ENCODE measurements at places on chromosomes 13 and 19.

- no peak for DNase-seq
Observed at GRCh38 chr13:113499936-113500335, 9.4 kb upstream of the DCUN1D2 start.

GRCh38 chr19:23382955-23383354 is 12.3 kb downstream of the ZNF91 start:
- no peak for DNase-seq

- no peak for DNase-seq
Observed at GRCh38 chr19:48506138-48506733, 5.4 kb downstream of the LMTK3 start.

- DNase-seq = no peak
Observed at GRCh38 chr13:72384879-72385278, 342.6 kb downstream of the MZT1 start.

- DNase-seq = no peak
Observed at GRCh38 chr13:20401531-20401930, 124.1 kb downstream of the CRYL1 start.

DNA sequence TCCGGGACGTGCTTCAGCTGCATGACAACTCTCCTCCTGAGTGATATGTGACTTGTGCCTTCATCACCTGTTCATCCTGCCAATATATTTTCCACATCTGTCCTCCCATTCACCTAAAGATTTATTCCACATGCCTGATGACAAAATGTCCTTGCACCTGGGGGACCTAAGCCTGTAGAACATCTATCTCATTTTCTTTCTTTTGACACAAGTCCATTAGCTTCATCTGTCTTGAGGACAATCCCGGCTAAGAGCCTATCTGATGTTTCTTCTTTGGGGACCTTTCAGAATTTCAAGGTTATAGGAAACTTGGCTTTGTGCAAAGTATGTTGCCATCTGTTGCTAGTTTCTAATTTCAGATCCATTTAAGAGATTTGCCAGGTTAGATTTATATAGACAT is 41.1 kb downstream of the ITGBL1 start:
- DNase-seq = no peak

GRCh38 chr19:35392742-35393715 is 22.2 kb downstream of the GPR42 start:
- DNase-seq = no peak

DNA sequence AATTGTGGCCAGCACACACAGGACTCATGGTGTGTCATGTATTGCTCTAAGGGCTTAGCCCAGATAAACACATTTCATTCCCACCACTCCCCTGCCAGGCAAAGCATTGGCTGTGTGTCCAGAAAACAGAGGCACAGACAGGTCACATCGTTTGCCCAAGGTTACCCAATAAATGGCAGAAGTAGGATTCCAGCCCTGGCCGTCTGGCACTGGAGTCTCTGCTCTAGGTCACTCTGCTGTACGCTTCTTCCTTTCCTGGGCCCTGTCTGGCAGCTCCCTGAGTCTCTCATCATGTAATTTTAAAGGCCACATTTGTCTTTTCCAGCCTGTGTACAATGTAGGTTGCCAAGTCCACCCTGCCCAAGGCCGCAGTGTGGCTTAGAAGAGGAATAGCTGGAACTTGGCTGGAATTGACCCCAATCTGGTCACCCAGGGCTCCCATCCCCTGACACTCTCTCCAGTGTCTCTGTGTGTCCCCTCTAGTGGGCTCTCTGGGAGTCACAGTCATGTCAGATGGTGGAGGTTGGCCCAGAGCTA is 264.5 kb upstream of the TSHZ3 start:
- no peak for DNase-seq

GRCh38 chr13:93700115-93700514 is 473.5 kb downstream of the GPC6 start:
- no peak for DNase-seq

DNA sequence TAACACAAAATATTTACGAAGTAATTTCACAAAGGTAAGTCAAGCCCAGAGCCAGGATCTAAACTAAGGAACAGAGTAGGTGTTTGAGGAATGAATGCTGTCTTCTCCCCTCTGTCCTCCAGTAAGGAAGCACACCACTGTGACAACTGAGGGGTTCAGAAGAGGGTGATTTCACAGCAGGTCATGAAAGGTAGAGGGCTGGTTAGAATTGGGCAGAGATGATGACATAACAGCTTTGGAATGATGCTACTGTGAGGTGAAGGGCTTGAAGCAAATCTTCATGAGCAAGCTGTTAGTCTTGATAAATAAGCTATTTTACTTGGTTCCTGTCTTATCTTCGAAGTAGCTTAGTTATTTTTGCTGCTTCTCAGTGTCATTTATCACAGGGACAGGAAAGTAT is 498.6 kb downstream of the FGF9 start:
- no peak for DNase-seq

- DNase-seq = no peak
Observed at GRCh38 chr19:35267818-35268535, 785 bp upstream of the USF2 start.

GRCh38 chr13:44873461-44873860 is 115.8 kb downstream of the NUFIP1 start:
- no peak for DNase-seq

- DNase-seq = no peak
Observed at GRCh38 chr13:85541476-85541875, 257.7 kb downstream of the SLITRK6 start.

GRCh38 chr19:45629704-45630103 is 9.5 kb downstream of the EML2 start:
- no peak for DNase-seq

- DNase-seq = no peak
Observed at GRCh38 chr13:35489050-35489449, 12.6 kb upstream of the MAB21L1 start.

DNA sequence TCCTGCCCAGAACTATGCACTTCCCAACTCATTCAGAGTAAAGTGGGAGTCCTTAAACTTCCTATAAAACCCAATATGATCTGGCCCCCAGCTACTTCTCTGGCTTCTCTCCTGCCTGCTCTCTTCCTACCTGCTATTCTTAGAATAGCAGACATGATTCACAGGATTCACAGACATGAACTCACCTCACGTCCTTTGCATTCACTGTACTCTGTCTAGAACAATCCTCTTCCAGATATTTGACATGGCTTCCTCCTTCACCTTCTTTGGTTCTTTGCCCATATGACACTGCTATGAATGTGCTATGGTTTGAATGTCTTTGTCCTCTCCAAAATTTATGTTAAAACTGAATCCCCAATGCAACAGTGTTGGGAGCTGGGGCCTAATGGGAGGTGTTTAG is 154.9 kb downstream of the UGGT2 start:
- no peak for DNase-seq

GRCh38 chr19:37975071-37975470 is 68.1 kb downstream of the SIPA1L3 start:
- no peak for DNase-seq

GRCh38 chr19:14028901-14029300 is 953 bp downstream of the RLN3 start:
- no peak for DNase-seq

- no peak for DNase-seq
Observed at GRCh38 chr13:36417331-36417730, 15.0 kb upstream of the CCNA1 start.

DNA sequence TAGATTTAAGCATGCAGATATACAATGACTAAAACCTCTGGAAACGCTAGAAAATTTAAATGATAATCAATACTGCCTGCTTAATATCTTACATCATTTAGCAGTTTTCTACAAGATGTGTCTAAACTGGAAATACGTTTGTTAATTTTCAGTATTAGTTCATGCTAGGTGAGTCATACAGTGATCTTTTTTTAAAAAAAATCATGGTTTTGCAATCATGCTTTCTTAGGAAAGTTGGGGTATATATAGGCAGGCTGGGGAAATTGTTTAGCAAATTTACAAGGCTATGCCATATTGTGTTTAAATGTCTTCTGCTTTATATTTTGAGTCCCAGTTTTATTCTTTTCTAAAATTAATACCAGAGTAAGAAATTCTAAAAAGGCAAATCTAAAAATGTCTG is 245.4 kb upstream of the SPRY2 start:
- no peak for DNase-seq

DNA sequence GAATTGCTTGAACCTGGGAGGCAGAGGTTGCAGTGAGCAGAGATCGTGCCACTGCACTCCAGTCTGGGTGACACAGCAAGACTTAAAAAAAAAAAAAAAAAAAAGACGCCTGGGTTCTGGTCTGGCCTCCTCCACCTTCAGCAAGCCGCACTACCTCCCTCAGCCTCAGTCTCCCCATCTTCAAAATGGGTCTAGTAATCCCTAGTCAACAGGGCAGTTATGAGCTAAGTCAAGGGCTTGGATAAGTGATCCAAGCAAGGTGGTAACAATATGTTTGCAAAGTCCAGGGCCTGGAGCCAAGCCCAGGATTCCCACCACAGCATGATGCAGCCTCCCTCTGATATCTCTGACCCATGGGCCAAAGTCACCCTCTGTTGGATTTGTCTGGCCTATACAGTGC is 4.4 kb downstream of the KDELR1 start:
- no peak for DNase-seq

GRCh38 chr19:892243-892893 is 619 bp downstream of the MED16 start:
- DNase-seq = no peak

- DNase-seq = no peak
Observed at GRCh38 chr13:97468331-97468730, 34.4 kb downstream of the RAP2A start.

DNA sequence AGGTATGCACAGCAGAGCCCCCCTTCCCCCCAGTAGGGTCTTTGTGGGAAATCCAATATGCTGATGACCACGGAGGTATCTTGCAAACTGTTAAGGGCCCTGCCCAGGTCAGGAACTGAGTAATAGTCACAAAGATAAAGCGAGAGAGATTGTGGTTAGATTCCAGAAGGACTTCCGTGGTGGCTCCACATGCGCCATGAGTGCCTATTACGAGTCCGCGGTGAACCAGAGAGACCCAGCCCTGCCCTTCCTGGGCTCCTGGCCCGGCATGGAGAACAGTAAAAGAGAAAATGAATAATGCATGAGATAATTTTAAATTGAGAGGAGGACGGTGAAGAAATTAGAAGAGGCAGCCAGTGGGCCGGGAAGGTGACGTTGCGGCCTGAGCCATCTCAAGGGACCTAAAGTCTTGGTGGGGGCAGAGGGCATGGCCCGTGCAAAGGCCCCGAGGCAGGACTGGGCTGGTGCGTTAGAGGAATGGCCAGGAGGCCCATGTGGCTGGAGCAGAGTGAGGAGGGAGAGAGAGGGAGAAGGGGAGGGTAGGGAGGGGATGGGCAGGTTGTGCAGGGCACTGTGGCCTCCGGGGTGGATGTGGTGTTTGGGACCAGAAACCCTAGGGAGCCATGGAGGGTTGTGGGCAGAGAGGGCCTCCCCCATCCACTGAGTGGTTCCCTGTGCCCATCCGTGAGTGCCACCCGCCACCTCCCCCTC is 46.6 kb upstream of the NFIC start:
- no peak for DNase-seq

GRCh38 chr13:98548230-98548629 is 28.7 kb downstream of the STK24 start:
- no peak for DNase-seq

DNA sequence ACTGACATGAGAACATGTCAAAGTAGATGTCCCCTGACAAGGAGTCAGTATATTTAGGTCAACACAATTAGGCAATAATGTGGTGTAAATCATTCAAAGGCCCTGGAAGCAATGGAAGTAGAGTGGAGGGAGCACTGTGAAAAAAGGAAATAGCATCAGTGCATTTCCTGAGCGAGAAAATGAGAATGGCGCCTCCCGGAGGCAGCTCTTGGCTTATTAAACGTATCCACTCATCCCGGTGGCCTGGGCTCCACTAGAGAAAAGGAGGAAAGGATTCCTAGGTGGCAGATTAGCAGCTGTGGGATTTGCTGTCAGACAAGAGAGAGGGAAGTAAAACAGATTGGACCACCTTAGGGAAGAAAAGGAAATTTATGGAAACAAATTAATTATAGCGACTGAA is 173.7 kb upstream of the TMTC4 start:
- DNase-seq = no peak

- no peak for DNase-seq
Observed at GRCh38 chr19:50515168-50515561, 1.5 kb upstream of the ASPDH start.

DNA sequence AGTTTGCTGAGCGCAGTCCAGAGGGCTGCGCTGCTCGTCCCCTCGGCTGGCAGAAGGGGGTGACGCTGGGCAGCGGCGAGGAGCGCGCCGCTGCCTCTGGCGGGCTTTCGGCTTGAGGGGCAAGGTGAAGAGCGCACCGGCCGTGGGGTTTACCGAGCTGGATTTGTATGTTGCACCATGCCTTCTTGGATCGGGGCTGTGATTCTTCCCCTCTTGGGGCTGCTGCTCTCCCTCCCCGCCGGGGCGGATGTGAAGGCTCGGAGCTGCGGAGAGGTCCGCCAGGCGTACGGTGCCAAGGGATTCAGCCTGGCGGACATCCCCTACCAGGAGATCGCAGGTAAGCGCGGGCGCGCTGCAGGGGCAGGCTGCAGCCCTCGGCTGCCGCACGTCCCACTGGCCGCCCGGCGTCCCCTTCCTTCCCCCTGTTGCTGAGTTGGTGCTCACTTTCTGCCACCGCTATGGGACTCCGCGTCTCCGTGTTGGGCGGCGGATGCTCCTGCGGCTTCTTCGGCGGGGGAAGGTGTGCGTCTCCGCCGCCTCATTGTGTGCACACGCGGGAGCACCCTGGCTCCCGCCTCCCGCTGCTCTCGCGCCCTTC is 772 bp downstream of the GPC6 start:
- DNase-seq = no peak

GRCh38 chr19:31730270-31730669 is 381.0 kb upstream of the TSHZ3 start:
- no peak for DNase-seq

DNA sequence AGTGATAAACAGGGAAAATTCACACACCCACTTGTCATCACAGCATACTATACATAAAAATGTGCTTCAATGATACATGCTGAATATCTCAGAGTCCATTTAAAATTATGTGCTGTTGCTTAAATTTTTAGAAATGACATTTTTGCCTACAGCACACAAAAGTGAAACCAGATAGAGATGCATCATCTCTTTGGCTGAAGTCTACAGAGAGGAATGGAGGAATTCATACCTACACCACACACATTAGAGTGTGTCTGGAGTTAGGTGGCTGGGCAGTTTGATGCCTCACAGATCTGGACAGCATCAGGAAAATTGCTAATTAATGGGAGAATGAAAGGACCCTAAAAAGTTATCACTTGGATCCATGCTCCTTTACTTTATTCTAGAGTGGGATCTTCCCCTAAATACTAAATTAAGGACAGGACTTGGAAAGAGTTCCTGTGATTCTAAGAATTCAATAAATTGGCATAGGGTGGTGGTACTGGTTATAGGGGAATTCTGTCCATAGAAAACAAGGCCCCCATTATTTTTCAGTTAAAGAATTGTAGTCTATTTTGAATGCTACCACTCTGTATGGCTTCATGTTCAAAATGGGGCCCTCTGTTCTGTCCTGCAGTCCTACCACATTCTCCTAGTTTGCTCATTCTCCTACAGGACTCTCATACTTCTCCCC is 41.3 kb downstream of the RCBTB2 start:
- DNase-seq = no peak

- DNase-seq = no peak
Observed at GRCh38 chr19:39686739-39687138, 17.5 kb upstream of the LGALS14 start.
